CD4-positive, alpha-beta T cell (primary cell): ENCODE measurements at places on chromosomes 16 and 17. TPM values are rescaled to one million over a fixed set of nuclear protein-coding genes. Genes with fewer than 3 reads are reported as not detected.

HSD17B1 gene
- 0.80 TPM for total RNA-seq

SOCS1 gene
- 71.3 TPM for total RNA-seq

OR3A2 gene
- 1.3 TPM for total RNA-seq

CREBBP gene
- total RNA-seq, result 145 TPM

MYO15B gene
- 202 TPM for total RNA-seq

TSR1 gene
- 29.6 TPM for total RNA-seq

CLEC10A gene
- total RNA-seq, result 0.96 TPM

RNF222 gene
- total RNA-seq, result 1.2 TPM

NLRC3 gene
- 51.5 TPM for total RNA-seq

POLDIP2 gene
- total RNA-seq, result 23.9 TPM

NKD1 gene
- total RNA-seq, result 6.1 TPM

CDH5 gene
- not detected for total RNA-seq

LMF1 gene
- 27.6 TPM for total RNA-seq

EVI2A gene
- 37.8 TPM for total RNA-seq

FOXN1 gene
- total RNA-seq, result not detected

LGALS9 gene
- total RNA-seq, result 38.3 TPM

KRT24 gene
- not detected for total RNA-seq

FAM234A gene
- total RNA-seq, result 15.6 TPM

SLC6A4 gene
- not detected for total RNA-seq

CCDC200 gene
- 0.47 TPM for total RNA-seq

TNP2 gene
- not detected for total RNA-seq

OR3A3 gene
- total RNA-seq, result not detected

SLC52A1 gene
- total RNA-seq, result not detected

ITGB4 gene
- 0.81 TPM for total RNA-seq

SLX1A gene
- 18.4 TPM for total RNA-seq

CCL11 gene
- total RNA-seq, result not detected

EPN3 gene
- total RNA-seq, result not detected

RAB37 gene
- total RNA-seq, result 19.0 TPM

TBC1D3B gene
- total RNA-seq, result 1.6 TPM

CDRT15L2 gene
- total RNA-seq, result not detected

TP53TG3C gene
- total RNA-seq, result not detected

NPIPA3 gene
- 1.6 TPM for total RNA-seq

RASL10B gene
- 0.47 TPM for total RNA-seq

ZKSCAN2 gene
- 10.2 TPM for total RNA-seq

HOXB8 gene
- total RNA-seq, result not detected

PRR15L gene
- not detected for total RNA-seq

CLDN7 gene
- total RNA-seq, result 1.2 TPM

CFAP97D1 gene
- not detected for total RNA-seq

ARL5C gene
- total RNA-seq, result not detected

TP53TG3 gene
- not detected for total RNA-seq

CDC6 gene
- total RNA-seq, result 1.8 TPM

RHBDF2 gene
- total RNA-seq, result 24.9 TPM

PER1 gene
- 1,794 TPM for total RNA-seq

SRSF2 gene
- 460 TPM for total RNA-seq

TMIGD1 gene
- not detected for total RNA-seq

TPSB2 gene
- not detected for total RNA-seq

C16orf46 gene
- total RNA-seq, result not detected

TSC2 gene
- total RNA-seq, result 83.0 TPM
